Fibroblast of villous mesenchyme (primary cell): ENCODE measurements at places on chromosomes 4 and X. TPM values are rescaled to one million over a fixed set of nuclear protein-coding genes. Genes with fewer than 3 reads are reported as not detected.

The TENM3 gene
- 24.2 and 26.4 TPM in 2 replicates for total RNA-seq

The ACOX3 gene
- 26.8 and 32.5 TPM in 2 replicates for total RNA-seq

The MORF4L2 gene
- total RNA-seq = 933 and 1,365 TPM in 2 replicates

The CENPVL3 gene
- total RNA-seq = not detected in 2 replicates

The RPL39 gene
- total RNA-seq = 937 and 1,300 TPM in 2 replicates

The UGT2B15 gene
- not detected in 2 replicates for total RNA-seq

The METTL14 gene
- 19.0 and 23.5 TPM in 2 replicates for total RNA-seq

The DMRTC1 gene
- total RNA-seq = not detected in 2 replicates

The GYPB gene
- not detected in 2 replicates for total RNA-seq

The HPGDS gene
- not detected in 2 replicates for total RNA-seq

The ZDHHC15 gene
- under 0.01 TPM in 1 of 2 replicates, not detected in the other for total RNA-seq

The ZAR1 gene
- total RNA-seq = under 0.01 TPM in 1 of 2 replicates, not detected in the other

The NHSL2 gene
- total RNA-seq = 9.7 and 9.9 TPM in 2 replicates

The PASD1 gene
- total RNA-seq = not detected in 2 replicates

The VSIG4 gene
- not detected in 2 replicates for total RNA-seq

The FAM47A gene
- not detected in 2 replicates for total RNA-seq

The SLC2A9 gene
- 0.43 and 0.97 TPM in 2 replicates for total RNA-seq

The ALAS2 gene
- total RNA-seq = not detected in 2 replicates

The FAM241A gene
- total RNA-seq = 1.3 and 1.6 TPM in 2 replicates

The CT45A2 gene
- not detected in 2 replicates for total RNA-seq

The CXorf49 gene
- total RNA-seq = not detected in 2 replicates

The BEX2 gene
- under 0.01 and 2.3 TPM in 2 replicates for total RNA-seq

The TEX13C gene
- not detected in 2 replicates for total RNA-seq

The FREM3 gene
- total RNA-seq = not detected in 2 replicates

The XAGE1A gene
- 0.32 TPM in 1 of 2 replicates, not detected in the other for total RNA-seq

The SGCB gene
- 21.3 and 37.6 TPM in 2 replicates for total RNA-seq

The TCP11X2 gene
- not detected in 2 replicates for total RNA-seq

The CENPVL1 gene
- not detected in 2 replicates for total RNA-seq

The TMSB15A gene
- 1.7 and 3.9 TPM in 2 replicates for total RNA-seq

The GAGE2A gene
- total RNA-seq = not detected in 2 replicates

The STOX2 gene
- total RNA-seq = 0.43 and 0.97 TPM in 2 replicates

The F11 gene
- total RNA-seq = not detected in 2 replicates

The TLR6 gene
- total RNA-seq = 2.3 and 3.0 TPM in 2 replicates

The SPIN2A gene
- 1.3 and 1.7 TPM in 2 replicates for total RNA-seq

The PAGE2 gene
- not detected in 2 replicates for total RNA-seq

The GC gene
- total RNA-seq = not detected in 2 replicates

The CXCL10 gene
- under 0.01 and 0.86 TPM in 2 replicates for total RNA-seq

The STK32B gene
- 1.3 and 2.6 TPM in 2 replicates for total RNA-seq

The TIMM8A gene
- total RNA-seq = 2.9 and 3.9 TPM in 2 replicates
